ENCODE measurements at places on chromosomes 3 and 15.

- no peak for DNase-seq
Observed at GRCh38 chr3:177468331-177468730, 271.0 kb upstream of the TBL1XR1 start.

- DNase-seq = no peak
Observed at GRCh38 chr3:184395320-184395660, 15.4 kb downstream of the CHRD start.

GRCh38 chr3:32556332-32556731 is 14.3 kb downstream of the DYNC1LI1 start:
- DNase-seq = no peak

- DNase-seq = no peak
Observed at GRCh38 chr3:10374311-10374710, 53.4 kb upstream of the SEC13 start.

DNA sequence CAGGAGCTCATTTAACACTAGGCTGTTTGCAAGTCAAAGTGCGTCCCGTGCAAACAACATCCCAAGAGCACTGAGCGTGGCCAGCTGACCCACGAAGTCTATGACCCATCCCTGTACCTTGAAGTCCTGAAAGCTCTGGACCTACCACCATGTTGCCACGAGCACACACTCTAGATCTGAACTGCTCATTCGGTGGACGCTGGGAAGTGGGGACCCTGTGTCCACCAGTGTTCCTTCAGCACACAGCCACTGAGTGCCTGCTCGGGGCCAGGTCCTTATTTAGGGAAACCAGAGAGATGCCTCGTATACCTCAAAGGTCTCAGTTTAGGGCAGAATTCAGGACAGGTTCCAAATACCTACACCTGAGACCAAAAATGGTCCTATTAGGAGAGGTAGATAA is 236.9 kb downstream of the XXYLT1 start:
- no peak for DNase-seq

- no peak for DNase-seq
Observed at GRCh38 chr3:102400142-102400541, 34.7 kb upstream of the ZPLD1 start.

DNA sequence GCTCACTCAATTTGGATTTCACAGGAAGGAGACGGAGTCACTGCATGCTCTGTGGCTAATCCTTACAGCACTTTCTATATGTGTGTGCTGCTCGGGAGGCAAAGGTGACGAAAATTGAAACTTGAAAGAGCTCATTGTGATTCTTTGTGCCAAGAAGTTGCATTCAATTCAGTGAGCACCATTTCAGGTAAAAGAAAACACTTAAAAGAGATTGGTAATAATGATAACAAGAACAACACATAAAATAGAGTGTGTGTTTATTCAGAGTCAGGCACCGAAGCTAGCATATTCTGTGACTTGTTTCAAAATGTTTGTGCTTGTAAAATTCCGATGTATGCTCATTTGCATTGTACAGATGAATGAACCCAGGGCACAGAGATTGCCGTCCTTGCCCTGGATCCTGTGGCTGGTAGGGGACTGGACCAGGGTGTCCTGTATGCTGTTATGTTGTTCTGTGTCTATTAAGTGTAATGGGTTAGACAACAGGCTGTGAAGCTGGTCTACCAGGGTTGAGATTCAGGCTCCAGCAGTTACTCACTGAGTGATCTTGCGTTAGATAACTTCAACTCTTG is 193.3 kb upstream of the PROK2 start:
- DNase-seq = no peak

All from NCI-H1436 treated with DMSO at 0.1 percent for 48 hours (cell line).